Skeletal muscle cell (primary cell): ENCODE measurements at places on chromosomes 16 and 17.

- DNase-seq = no peak
Observed at GRCh38 chr16:51696376-51696775, 545.3 kb upstream of the SALL1 start.

GRCh38 chr16:46828943-46829342 is 2.0 kb downstream of the C16orf87 start:
- no peak for DNase-seq

DNA sequence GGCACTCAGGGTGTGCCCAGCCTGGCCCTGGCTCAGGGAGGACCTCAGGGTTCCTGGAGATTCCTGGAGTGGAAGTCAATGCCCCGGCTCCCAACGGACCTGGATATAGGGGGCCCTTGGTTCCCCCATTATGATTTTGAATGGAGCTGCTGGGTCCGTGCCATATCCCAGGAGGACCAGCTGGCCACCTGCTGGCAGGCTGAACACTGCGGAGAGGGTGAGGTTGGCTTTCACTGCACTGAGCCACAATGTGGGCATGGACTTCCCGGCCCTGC is 23.6 kb downstream of the USP6 start:
- DNase-seq = no peak

GRCh38 chr16:27929818-27930217 is 133.7 kb downstream of the GSG1L start:
- DNase-seq = no peak

DNA sequence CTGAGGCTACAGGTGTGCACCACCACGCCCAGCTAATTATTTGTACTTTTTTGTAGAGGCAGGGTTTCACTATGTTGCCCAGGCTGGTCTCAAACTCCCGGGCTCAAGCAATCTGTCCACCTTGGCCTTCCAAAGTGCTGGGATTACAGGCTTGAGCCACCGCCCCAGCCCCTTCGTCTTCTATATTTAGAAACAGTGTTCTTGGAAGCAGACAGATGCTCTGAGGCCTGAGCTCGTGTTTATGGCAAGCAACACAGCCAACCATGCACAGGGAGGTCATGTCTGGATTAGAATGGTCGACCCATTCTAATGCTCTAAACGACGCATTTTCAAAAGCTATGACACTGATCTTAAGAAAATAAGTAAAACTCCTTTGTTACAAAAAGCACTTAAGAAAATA is 16.6 kb downstream of the TMEM204 start:
- no peak for DNase-seq

- no peak for DNase-seq
Observed at GRCh38 chr17:44829523-44830358, at the start of gene GJC1. Gene GJC1 (minus strand): TSS chr17:44830287. CDS start chr17:44805817, 24,470 bp downstream.

DNA sequence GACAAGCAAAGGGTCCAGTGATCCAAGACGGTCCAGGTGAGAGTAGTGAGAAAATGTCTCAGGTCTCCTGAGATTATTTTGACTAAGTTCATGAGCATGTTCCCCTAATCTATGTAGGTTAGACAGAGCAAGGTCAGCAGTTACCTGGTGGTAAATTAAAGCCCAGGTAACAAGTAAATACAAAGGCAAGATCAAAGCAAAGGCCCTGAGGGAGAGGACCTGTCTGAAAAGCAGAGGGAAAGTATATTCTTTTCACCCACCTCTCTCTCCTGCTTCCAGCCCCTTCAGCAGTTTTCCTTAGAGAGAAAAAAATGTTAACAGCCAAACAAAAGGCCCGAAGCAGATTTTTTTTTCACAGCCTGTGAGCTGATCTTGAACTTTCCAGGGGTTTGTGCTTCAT is 302.7 kb downstream of the MAP2K6 start:
- no peak for DNase-seq

GRCh38 chr17:29982991-29983653 is 41.7 kb downstream of the EFCAB5 start:
- no peak for DNase-seq

DNA sequence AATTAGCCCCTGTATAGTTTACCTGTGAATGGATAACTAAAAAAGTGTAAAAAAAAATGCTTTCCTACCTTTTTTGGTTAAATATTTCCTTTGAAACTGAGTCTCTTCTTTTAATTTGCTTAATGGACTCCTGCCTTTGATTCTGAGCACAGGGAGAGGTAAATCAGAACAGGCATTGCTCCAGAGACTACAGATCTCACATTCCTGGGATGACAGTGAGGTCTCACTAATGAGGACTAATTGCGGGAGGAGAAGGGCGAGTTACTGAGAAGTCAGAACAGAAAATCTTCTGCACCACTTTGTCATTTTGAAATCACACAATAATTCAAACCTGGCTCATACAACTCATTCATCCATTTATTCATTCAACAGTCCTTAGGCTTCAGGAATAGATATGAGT is 437.0 kb upstream of the ASIC2 start:
- no peak for DNase-seq

DNA sequence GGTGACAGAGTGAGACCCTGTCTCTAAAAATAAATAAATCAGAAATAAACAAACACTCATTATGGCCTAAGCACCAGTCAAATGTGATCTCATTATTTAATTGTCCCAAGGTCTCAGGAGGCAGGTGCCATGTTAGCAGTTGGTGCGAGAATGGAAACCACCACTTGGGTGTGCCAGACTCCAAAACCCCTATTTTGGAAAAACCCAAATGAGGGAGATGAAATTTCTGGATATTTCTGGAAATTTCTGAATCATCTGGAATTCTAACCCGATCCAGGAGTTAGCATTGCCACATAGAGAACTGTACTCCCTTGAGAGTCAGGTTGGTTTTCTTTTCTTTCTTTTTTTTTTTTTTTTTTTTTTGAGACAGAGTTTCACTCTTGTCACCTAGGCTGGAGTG is 264.0 kb downstream of the XYLT1 start:
- no peak for DNase-seq

DNA sequence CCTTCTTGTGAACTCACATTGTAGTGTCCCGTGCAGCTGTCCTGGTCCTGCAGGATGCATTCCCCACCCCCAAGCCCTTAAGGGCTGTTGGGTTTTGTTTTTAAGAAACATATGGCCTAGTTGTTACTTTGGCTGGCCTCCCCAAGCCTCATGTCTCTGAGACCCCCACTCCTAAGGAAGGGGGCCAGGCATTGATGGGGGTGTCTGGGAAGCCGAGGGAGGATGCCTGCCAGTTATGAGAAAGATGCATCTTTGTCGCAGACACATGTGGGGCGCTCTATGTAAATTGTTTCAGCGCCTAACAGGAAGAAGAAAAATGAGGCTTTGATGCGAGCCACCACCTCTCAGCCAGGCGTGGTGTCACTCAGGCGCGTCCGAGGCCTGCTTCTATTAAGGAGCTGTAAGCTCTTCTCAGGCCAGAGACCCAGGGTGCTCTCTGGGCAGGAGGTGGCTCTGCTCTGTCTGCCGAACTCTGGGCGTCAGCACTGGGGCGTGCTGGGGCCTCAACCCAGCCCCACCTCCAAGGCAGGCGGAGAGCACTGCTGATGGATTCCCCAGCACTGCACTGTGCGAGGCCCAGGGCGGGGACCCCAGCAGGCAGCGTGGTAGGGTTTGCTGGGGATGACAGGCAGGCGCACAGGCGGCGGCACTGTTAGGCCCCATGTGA is 70.6 kb downstream of the SREBF1 start:
- DNase-seq = no peak

DNA sequence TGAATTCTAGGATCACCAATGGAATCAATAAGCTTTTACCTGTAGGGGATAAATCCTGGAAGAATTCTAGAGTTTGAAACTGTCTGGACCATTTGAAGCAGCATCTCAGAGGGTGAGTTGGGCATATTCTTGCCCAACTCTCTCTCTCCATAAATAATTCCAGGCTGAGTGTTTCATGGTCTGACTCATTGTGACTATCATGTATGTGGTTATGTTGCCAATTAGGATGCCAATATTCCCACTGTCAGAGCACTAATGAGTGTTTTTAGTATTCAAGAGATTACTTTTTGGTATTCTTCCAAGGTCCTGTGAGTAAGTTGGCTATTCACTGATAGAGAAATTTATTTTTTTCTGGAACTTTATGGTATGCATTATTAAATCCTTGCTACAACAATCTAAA is 456.9 kb downstream of the TOX3 start:
- DNase-seq = no peak

DNA sequence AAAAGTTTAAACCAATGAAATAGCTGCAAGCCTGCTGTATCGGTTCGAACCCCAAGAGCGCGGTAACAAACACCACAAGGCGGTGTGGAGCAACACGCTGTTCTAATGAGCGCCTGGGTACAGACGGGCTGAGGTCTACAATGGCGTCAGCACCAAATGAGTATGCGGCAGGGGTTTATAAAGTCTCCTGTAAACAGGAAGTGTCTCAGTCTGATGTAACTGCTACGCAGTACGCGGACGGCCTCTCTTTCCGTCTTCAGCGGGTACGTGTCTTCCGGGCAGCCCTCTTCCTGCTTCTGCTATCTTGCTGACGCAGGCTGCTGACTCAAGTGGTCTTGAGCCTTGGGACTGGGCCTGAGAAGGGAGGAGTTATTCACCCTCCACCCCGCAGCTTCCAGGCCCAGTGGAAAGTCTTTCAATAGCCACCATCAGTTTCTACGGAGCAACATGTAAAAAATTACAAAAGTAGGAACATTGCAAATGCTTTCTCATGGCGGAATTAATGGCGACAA is 40.5 kb upstream of the KCNJ2 start:
- DNase-seq = no peak

- DNase-seq = no peak
Observed at GRCh38 chr16:62539657-62540056, 503.4 kb upstream of the CDH8 start.

DNA sequence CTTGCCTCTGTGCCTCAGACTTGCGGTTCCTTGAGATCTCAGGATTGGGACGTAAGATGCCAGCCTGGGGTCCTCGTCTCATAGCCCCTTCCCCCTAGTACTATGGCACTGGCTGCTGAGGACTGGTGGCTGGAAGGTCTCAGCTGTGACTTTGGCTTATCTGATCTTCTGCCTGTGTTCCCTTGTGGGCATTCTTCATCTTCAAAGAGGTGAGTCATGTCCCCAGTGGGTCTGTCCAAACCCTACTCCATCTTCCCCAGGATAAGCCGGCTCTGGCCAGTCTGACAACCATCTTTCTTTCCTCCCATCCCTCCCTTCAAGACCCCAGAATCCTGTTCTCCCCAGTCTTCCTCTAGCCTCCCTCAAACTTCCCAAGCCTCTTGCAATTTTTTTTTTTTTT is 3.6 kb downstream of the CD19 start:
- DNase-seq = no peak

DNA sequence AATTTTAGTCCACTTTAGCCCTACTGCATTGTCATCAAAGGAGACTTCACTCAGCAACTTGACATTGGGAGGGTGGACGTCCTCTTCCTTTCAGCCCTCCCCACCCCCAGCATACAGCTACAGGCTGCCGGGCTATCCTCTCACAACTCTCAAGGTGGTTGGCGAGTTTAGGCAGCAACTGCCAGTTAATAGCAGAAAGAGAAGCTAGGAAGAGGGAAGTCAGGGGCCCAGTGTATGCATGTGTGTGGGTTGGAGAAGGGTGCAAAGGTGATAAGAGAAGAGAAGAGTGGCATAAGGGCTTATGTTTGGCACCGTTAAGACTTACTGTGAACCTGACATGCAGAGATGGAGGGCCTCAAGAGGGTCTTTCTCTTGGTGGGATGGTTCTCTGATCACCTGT is 31.8 kb downstream of the CCL4 start:
- no peak for DNase-seq

GRCh38 chr16:70770626-70771552 is 30.1 kb downstream of the VAC14 start:
- no peak for DNase-seq

- DNase-seq = no peak
Observed at GRCh38 chr17:67093348-67093747, 49.0 kb downstream of the CACNG1 start.

DNA sequence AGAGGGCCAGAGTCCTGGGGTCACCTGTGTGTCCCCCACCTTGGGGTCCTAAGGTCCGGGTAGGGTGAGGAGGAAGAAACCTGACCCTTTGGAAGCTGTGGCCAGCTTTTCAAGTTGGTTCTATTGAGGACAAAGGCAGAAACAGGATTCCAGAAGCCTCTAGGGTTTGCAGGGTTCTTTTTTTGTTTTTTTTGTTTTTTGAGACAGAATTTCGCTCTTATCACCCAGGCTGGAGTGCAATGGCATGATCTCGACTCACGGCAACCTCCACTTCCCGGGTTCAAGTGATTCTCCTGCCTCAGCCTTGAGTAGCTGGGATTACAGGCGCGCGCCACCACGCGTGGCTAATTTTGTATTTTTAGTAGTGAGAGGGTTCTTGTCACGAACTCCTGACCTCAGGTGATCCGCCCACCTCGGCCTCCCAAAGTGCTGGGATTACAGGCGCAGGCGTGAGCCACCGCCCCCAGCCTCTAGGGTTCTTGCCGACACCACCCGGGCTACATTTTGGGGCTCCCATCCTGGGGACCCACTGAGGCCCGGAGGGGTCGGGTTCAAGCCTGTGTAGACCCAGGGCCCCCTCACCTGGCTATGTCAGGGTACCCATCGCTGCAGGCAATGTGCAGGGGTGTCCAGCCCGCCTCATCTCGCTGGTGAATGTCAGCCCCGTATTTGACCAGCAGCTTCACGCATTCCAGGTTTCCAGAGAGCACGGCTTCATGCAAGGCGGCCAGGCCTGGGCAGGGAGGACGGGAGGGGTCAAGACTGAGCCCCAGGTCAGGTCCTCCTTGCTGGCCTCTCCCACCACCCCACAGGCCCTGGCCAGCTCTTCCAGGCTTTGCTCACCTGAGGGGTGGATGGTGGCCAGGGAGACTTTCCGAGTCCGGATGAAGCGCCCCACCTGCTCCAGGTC is 674 bp downstream of the PPP1R27 start:
- DNase-seq = no peak

- no peak for DNase-seq
Observed at GRCh38 chr17:74520016-74520434, 11.2 kb downstream of the CD300LB start.

- peak; percentile 82 for DNase-seq
Observed at GRCh38 chr17:82399041-82399441, 19.1 kb upstream of the HEXD start.

GRCh38 chr17:9206741-9207332 is 185.5 kb downstream of the NTN1 start:
- no peak for DNase-seq

DNA sequence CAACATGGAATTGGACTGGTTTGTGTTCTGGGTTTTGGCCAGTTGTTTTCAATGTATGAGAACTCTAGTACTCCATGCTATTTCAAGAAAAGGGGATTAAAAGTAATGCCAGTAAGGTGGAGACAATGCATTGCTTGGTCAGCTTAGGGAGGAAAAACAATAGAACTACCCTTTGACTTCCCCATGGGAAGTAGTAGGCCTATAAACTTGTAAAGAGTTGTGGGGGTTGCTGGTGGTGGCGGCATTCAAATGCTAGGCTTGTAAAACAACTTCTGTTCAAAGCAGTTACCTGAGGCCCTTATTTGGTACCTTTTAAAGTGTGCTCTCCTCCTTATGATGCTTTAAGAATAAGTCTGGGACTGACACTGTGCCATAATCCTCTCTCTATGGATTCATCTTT is 9.4 kb downstream of the MAP3K3 start:
- DNase-seq = no peak
